ENCODE measurements at places on chromosomes 12 and 14.

- DNase-seq: no peak
Observed at GRCh38 chr12:3089588-3089987, 12.4 kb downstream of the TSPAN9 start.

DNA sequence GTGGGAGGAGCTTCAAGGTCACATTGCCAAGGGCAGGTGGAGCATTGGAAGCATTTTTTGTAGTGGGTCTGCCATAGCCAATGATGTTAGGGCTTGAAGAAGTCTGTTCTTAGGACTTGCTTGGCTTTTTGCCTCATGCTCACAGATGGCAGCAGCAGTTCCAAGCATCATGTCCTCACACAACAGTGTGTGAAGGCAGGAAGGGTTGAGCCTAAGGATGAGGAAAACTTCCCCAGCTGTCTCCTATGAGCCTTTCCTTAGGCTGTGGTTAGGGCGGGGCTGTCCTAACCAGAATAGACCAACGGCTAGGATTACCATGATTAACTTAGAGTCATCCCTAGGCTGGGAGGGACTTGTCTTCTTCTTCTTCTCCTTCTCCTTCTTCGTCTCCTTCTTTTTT lies 76.2 kb upstream of the KCNA1 start:
- DNase-seq: no peak

GRCh38 chr12:77751939-77752338 lies 78.8 kb upstream of the NAV3 start:
- peak; percentile 30 for DNase-seq

DNA sequence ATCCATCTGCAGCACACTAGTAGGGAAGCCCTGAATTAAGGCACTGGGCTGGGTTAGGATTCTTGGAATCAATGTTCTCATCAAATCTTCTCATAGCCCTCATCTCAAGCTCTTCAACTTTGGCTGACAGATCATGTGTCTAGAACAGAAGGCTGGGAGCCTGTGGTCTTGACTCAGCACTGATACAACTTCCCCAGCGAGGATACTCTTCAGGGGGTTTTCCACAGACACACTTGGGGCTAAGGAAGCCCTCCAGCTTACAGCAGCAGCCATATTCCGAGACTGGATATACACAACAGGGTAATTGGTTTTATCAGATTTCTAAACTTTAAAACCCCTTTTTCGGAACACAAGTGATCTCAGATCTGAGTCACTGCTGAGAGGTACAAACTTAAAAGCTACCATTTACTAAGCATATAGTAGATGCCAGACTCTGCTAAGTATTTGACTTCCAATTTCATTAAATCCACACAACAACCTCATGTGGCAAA lies 3.5 kb downstream of the FMNL3 start:
- DNase-seq: no peak

GRCh38 chr14:64779472-64779871 lies 75.2 kb downstream of the PLEKHG3 start:
- DNase-seq: no peak

- DNase-seq: no peak
Observed at GRCh38 chr14:87785897-87786296, 207.1 kb downstream of the GALC start.

DNA sequence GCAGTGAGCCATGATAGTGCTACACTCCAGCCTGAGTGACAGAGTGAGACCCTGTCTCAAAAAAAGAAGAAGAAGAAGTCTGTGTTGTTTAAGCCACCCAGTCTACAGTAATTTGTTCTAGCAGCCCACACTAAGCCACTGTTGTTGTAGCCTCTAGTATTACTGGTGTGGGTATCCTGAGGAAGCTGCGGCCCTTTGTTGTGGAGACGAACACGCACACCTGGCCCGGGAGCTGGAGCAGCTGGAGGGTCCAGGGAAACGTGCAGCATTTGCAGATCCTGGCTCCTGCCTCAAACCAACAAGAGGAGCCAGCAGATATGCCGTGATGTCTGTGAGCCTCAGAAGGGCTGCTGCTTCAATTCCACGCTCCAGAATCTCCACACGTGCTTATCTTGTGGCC lies 65.3 kb downstream of the MAP1LC3B2 start:
- DNase-seq: no peak

- no peak for DNase-seq
Observed at GRCh38 chr14:71592361-71592760, 339.9 kb upstream of the RGS6 start.

DNA sequence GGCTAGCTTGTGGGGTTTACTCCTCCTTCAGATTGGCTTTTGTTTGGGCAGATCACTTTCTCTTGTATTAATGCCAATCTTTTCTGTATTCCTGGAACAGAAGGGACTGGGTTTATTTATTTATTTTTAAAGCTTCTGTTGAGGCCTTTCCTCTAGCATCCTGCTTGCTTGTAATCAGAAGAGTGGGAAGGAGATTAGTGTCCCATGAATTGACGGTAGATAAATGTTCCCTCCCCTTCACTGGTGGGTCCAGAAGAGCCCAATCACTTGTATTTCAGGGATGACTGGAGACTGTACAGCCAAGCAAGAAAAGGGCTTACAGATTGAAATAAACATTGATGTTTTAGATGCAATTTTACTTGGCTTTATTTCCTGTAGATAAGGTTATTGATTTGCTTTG lies 71.0 kb downstream of the LIN52 start:
- no peak for DNase-seq

GRCh38 chr12:85155791-85156190 lies 119.6 kb downstream of the LRRIQ1 start:
- DNase-seq: peak; percentile 17

DNA sequence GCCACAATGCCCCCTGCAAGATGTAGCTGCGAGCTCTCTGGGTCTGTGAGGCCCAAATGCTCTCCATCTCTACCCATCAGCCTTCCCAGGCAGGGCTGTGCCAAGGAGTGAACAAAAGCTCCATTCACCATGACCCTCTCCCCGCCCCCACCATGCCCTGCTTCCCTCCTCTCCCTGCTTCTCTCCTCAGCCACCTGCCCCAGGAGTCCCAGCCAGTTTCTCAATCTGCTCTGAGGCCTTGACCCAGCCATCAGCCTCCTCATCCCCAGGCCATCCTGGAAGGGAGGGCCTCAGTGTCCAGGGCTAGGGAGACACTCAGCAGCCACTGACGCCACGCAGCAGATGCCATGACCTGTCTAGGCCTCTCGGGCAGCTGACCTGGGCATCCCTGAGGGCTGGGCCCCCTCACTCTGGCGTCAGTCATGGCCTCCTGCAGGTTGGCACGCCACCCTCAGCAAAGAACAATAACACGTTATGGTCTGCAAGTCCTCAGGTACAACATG lies 8.5 kb upstream of the KRT5 start:
- no peak for DNase-seq

- DNase-seq: no peak
Observed at GRCh38 chr12:57775044-57775443, 2.6 kb downstream of the EEF1AKMT3 start.

DNA sequence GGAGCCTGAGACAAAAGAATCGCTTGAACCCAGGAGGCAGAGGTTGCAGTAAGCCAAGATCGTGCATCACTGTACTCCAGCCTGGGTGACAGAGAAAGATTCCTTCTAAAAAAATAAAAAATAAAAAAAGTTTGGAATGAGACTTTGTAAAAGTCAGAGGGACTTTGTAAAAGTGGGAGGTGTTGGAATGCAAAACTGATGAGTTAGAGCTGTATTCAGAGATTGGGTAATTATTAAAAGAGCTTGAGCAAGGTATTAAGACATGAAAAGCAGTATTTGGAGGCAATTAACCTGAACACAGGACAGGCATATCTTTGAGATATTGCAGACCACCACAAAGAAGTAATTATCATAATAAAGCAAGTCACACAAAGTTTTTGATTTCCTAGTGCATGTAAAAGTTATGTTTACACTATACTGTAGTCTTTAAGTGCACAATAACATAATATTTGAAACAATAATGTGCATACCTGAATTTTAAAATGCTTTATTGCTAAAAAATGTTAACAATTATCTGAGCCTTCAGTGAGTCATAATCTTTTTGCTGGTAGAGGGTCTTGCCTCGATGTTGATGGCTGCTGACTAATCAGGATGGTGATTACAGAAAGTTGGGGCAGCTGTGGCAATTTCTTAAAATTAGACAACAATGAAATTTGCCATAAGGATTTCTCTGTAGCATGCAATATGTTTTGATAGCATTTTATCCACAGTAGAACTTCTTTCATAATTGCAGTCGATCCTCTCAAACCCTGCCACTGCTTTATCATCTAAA lies 33.1 kb downstream of the PHLDA1 start:
- no peak for DNase-seq

DNA sequence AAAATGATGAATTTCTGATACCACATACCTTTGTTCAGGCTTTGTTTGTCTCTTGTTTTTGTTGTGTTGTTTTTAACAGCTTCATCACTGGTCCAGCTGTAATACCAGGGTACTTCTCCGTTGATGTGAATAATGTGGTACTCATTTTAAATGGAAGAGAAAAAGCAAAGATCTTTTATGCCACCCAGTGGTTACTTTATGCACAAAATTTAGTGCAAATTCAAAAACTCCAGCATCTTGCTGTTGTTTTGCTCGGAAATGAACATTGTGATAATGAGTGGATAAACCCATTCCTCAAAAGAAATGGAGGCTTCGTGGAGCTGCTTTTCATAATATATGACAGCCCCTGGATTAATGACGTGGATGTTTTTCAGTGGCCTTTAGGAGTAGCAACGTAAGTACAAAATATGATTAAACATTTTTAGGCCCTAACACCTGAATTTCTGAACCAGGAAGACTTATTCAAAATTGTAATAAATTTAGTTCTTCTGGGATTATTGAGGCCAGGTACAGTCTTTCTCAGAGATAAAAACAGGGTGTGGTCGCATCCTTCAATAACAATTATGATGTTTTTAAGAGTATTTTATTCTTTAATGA lies 22.4 kb downstream of the RXYLT1 start:
- DNase-seq: peak; percentile 12

DNA sequence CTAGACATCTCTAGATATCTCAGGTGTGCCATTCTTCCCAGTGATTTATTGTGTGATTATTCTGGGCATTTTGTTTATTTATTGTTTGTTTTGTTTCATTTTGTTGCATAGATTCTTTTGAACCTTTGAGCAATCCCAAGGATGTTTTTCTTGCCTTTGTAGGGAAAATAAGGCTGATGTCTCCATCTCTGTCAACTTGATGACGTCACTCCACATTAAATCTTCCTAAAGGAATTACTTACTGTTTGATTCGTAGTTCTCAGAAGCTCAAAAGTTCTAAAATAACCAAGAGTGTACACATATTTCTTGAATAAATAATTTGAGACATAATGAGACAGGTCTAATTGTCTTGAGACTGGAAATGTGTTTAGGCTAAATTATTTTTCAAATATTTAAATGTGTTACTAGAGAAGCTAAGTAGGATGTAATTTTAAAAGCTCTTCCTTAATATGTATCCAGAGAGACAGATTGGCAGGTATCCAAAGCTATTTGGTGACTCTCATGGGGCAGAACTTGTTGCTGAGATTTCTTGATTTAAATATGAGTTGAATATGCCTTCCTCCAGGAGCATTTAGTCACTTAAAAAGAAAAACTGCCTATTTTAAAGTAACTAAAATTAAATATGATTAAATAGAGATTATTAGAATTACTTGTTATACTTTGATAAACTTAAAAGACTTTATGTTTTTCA lies 128.7 kb downstream of the CNTN1 start:
- DNase-seq: no peak

GRCh38 chr14:100786131-100786530 lies 39.8 kb upstream of the MEG3 start:
- no peak for DNase-seq

DNA sequence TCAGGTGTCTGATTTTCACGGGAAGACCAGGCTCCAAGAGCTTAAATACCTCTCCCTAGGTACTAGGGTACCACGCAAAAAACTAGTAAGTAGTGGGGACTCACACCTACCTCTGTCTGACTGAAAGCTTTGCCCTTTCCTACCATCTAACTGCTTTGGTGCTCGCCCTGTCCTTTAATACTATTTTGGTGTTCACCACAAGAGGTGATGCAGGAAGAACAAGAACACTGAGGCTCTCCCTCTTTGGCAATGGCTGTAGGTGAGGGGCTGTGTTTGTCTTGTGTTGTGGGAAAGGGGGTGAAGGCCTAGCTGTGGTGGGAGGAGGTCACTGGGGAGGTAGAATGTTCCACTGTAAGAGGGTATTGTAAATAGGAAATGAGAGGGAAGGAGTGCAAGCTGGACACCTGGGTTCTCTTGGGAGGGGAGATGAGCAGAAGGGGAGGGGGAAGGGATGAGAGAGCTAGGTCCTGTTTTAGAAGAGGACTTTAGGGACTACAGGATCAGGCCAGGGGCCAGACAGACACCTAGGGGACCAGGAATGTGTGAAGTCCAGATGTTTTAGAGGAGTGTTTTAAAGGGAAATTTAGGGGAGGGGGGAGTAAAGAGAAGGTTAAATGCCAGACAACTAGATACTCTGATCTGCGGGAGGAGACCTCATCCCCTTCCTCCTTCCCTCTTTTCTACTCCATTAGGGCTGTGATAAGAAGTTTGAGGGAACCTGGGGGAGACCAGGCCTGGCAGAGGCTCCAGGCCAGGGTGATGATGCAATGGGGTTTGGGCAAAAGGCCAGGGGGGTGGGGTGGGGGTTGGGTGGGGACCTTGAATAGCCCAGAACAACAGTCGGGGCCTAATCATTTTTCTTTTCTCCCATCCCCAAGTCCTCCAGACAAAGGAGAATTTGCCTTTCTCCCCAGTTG lies 2.1 kb downstream of the ITGA5 start:
- no peak for DNase-seq

DNA sequence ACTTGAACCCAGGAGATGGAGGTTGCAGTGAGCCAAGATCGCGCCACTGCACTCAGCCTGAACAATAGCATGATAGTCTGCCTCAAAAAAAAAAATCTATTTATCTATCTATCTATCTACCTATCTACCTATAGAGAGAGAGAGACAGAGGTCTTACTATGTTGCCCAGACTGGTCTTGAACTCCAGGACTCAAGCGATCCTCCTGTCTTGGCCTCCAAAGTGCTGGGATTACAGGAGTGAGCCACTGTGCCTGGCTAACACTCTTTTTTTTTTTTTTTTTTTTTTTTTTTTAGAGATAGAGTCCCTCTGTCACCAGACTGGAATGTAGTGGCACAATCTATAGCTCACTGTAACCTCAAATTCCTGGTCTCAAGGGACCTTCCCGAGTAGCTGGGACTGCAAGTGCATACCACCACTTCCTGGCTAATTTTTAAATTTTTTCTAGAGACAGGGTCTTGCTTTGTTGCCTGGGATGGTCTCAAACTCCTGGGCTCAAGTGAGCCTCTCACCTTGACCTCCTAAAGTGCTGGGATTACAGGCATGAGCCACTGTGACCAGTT lies 1.9 kb downstream of the FAM186A start:
- no peak for DNase-seq

DNA sequence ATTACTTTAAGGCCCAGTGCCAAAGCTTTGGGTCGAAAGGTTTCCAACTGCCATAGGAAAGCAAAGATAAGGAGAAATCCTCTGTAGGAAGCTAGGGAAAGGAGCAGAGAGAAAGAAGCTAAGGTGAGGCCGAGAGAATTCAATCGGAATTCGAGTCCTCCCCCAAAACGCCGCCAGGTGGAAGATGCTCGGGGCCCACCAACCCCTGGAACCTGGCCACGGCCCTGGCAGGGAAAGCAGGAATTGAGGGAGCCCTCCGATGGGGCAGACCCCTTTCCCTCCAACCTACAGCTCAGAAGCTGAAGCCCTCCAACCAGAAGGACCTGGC lies 498 bp downstream of the GMFB start:
- DNase-seq: no peak

Data from NCI-H1436 treated with DMSO at 0.1 percent for 48 hours (cell line).